K562 (cell line): ENCODE measurements at places on chromosomes 13 and 19.

DNA sequence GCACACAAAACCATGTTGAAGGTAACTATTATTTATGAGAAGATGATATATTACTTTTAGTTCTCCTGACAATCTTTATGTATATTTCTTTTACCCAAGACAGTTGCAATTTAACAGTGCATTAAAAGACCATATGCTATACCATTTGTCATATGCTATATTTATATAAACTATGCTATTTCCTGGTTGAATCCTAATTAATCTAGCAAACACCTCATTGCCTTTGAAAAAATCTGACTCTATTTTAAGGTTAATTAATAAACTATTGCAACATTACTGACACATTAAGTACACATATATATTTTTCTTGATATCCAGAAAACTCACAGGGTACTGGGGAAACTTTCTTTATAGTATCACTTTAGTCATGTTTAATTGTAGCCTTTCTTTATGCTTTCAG lies 649.4 kb upstream of the PCDH20 start:
- no peak for DNase-seq

DNA sequence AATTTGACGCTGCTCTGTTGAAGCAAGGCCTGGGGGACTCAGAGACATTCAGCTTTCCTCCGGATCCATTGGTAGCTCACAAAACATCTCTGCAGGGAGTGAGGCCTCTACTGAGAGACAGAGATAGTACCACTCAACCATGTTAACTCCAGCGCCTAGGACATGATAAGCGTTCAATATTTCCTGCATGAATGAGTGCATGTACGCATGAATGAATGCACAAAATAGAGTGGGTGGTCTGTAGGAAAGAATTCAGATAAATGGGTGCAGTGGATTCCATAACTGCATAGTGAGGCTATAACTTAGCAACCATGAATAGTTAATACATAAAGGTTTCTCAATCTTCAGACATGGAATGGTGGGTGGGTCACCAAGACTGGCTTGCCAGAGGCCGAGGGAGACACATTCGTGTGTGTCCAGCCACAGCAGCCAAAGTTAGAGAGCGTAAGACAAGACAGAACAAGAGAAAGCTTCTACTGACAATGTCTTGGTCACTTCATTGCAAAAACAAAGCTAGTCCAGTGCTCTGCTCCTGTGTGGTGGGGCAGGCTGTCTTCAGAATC lies 36.3 kb upstream of the RCBTB2 start:
- no peak for DNase-seq

DNA sequence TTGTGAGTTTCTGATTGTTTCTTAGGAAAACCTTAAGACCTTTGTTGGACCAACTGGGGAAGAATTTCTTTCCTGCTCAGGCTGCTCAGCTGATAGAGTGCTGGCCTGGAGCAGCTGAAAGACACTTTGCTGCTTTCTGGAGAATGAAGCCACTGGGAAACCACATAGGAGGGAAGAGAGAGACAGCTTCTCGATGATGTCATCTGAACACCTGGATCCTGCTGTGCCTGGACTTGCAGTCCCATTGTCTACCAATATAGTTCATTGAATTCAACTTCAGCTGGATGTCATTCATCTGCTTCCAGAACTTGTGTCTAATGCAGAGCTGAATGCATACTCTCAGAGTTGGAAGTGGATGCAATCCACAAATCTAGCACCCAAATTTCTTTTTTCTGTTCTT lies 34.3 kb upstream of the TSHZ3 start:
- no peak for DNase-seq

- no peak for DNase-seq
Observed at GRCh38 chr13:44068737-44069136, 189.0 kb downstream of the LACC1 start.

GRCh38 chr19:39170386-39171231 lies 26.2 kb upstream of the NCCRP1 start:
- DNase-seq, result no peak

GRCh38 chr13:101875717-101876393 lies 423.4 kb downstream of the ITGBL1 start:
- no peak for DNase-seq

- DNase-seq, result no peak
Observed at GRCh38 chr19:3131168-3131567, 4.7 kb upstream of the GNA15 start.

GRCh38 chr13:99007414-99007986 lies 29.6 kb upstream of the DOCK9 start:
- no peak for DNase-seq

- no peak for DNase-seq
Observed at GRCh38 chr13:56893843-56894242, 246.9 kb upstream of the PRR20A start.

DNA sequence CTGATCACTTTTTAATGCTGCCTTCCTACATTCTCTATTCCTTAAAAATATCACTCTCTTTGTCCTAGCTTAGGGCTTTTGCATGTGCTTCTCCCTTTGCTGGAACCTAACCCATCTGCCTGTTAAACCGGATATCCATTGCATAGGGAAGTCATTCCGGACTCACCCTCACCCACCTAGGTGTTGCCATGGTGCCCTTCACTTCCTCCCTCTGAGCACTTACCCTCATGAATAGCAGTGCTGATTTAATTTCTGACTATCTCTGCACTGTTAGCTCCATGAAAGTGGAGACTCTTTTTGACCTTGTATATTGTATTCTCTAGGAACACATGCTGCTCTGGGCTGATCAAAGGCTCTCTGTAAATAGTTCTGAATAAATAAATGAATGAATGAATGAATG lies 401.9 kb downstream of the PCDH20 start:
- DNase-seq, result no peak

GRCh38 chr19:3743486-3743885 lies 18.0 kb downstream of the APBA3 start:
- peak; percentile 56 for DNase-seq

DNA sequence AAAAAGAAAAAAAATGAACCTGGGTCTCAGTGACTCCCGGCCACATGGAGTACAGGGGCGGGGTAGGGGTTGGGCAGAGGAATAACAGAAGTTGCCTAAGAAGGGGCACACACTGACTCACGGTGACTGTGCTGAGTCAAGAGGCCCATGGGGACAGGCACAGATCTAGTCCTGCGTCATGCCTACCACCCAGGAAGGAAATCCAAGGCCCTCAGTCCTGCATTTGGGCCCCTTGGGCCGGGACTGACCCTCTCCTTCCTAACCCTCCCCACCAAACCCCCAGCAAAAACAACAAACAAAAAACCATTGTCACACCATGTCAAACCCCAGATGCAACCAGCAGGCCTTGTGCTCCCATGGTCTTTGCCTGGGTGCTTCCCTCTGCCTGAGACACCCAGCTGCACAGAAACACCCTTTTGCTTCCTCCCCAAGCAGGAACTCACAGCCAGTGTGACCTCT lies 9.6 kb upstream of the NOTCH3 start:
- DNase-seq, result no peak

DNA sequence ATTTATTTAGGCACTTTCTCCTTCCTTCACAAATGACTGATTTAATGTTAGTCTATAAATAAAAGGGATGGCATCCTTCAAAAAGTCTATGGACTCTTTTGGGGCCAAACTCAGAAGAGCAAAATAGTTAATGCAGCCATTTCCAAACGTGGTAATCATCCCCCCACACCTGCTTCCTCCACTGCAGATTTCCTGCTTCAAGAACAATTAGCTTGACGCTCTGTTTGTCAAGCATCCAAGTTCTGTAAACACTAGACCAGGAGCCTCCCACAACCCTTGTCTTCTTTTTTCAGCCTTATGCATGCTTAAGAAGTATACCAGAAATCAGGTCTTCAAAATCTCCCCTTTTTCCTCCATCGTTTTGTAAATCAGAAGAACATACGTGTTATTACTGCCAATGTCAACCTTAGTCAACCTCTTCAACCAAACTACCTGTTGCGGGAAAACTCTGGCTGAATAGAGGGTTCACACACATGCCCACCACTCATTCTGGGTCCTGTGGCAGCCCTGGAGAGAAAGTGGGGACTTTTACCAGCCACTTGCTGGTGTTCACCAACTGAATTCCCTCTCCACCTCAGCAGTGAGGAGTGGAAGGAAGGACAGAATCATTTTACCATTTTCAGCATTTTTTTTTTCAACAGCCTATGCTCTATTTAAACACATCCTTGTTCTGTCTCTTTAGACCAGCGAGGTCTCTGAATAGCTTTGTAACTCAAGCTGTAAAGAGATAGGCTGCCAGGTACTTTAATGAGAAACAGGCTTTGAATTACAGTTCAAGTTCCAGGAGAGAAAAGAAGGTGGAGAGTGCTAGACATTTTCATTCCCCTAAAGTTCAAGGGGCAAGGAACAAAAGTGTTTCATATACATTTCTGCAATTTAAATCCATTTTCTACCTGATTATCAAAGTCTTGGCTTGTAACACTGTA lies 39.1 kb downstream of the EFNB2 start:
- DNase-seq, result no peak

GRCh38 chr13:31168166-31168565 lies 6.5 kb upstream of the HSPH1 start:
- DNase-seq, result no peak

- peak; percentile 57 for DNase-seq
Observed at GRCh38 chr19:16070366-16070990, 5.8 kb upstream of the TPM4 start.

GRCh38 chr13:20491926-20492435 lies 33.7 kb downstream of the CRYL1 start:
- no peak for DNase-seq

GRCh38 chr19:13082192-13083007 lies 20.3 kb downstream of the LYL1 start:
- peak; percentile 41 for DNase-seq

DNA sequence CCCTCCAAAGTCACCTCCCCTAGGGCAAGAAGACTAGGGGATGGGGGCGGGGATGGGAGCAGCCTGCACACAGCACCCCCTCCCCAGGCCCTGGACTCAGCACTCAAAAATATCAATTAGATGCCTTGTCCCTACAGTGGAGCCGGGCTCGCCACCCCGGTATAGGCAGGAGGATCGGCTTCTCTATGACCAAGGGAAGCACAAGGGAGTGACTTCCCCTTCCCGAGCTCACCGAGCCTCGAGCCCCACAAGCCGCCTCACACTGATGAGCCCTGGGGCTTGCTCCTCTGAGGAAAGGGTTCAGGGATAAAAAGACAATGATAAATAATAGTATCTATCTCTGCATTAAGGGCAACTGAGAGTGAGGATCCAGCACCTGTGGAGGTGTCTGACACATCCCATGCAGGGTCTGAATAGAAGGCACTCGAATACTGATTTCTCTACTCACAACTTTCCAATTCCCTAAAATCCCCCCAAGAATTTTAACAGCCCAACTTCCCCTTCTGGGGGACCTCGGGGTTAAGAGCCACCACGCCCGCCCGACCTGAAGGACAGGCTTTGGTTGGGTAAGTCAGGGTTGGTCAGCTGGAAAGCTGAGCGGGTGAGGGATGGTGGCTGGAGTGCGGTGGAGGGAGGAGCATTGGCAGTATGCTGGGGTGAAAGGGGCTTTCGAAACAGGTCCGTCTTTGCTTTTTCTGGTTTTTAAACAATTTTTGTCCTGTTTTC lies 51.3 kb downstream of the STK24 start:
- DNase-seq, result no peak

GRCh38 chr13:43360171-43360570 lies 336.8 kb downstream of the DNAJC15 start:
- no peak for DNase-seq

DNA sequence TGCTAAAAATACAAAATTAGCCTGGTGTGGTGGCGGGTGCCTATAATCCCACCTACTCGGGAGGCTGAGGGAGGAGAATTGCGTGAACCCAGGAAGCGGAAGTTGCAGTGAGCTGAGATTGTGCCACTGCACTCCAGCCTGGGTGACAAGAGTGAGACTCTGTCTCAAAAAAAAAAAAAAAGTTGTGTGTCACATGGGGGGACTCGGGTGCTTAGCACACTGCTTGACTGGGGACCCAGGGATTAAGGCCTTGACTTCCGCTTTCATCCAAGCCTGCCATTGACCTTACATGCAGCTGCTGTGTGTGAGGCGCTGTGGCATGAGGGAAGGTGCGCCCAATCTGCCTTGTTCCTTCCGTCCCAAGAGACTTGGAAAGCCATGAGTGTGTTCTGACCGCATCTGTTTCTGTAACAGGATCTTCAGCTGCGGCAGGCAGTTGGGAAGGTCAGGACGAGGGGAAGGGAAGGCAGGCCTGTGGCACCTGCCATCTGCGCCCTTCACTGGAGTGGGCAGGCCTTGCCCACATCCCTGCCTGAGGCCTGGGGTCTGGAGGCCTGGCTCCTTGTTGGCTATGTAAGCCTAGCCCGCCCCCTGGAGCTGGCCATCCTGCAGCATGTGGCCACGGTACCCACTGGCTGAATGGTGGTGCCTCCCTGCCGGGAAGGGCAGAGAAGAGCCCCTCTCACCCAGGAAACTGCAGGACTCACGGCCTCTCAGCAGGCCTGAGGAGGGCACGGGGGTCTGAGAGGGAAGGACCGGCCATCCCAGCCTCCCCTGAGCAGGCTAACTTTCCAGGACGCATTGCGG lies 23.0 kb downstream of the PPP1R37 start:
- no peak for DNase-seq
